ENCODE measurements at places on chromosomes 4 and X. TPM values are rescaled to one million over a fixed set of nuclear protein-coding genes. Genes with fewer than 3 reads are reported as not detected.

GRCh38 chr4:185139736-185140135 lies 3.3 kb upstream of the SLC25A4 start:
- no peak for DNase-seq
- H3K27me3 ChIP-seq, result no peaks in the 10 kb centered on the region
- no peak overlapping the region for H3K27ac ChIP-seq
- no peak overlapping the region for H3K4me3 ChIP-seq
- H3K36me3 ChIP-seq, result no peaks in the 10 kb centered on the region
- peaks cover 8% of the 10 kb centered on the region for H3K4me1 ChIP-seq

GRCh38 chr4:17577665-17578481 lies 875 bp downstream of the LAP3 start:
- H3K4me3 ChIP-seq, result peak overlapping the region; percentile 87
- H3K4me1 ChIP-seq, result peaks cover 23% of the 10 kb centered on the region
- peaks cover 15% of the 10 kb centered on the region for H3K36me3 ChIP-seq
- H3K27ac ChIP-seq, result peak overlapping the region; percentile 95
- peak; percentile 13 for DNase-seq

DNA sequence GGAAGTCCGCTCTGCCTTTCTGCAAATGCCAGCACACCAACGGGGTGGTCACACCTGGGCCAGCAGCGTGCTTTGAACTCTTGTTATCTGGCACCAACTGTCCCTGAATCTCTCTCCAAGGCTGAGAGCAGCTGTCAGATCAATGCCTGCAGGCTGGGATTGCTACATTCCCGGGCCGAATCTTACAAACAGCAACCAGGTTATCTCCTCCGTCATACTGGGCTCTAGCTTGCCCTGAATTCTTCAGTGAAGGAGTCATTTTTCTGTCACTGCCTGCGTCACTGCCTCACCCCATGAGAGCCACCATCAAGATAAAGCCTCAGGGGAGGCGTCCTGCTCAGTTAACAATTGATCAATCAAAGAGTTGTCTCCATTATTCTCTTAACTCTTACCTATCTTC lies 329.4 kb upstream of the PPARGC1A start:
- H3K4me3 ChIP-seq, result no peak overlapping the region
- H3K27me3 ChIP-seq, result no peaks in the 10 kb centered on the region
- no peak for DNase-seq
- no peaks in the 10 kb centered on the region for H3K36me3 ChIP-seq
- no peak overlapping the region for H3K27ac ChIP-seq
- H3K4me1 ChIP-seq, result no peaks in the 10 kb centered on the region

DNA sequence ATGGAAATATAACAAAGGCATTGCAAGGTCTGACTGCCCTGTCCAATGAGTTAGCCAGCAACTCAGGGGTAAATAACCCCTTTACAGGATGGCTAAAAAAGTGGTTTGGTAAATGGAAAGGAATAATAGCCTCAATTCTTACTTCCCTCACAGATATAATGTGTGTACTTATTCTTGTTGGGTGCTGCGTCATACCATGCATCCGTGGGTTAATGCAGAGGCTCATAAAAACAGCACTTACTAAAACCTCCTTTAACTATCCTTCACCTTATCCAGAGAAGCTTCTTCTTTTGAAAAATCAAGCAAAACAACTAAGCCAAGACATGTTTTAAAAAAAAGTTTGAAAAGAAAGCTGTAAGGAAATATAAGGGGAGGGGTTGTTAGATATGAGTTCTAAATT lies 301.0 kb downstream of the PAPSS1 start:
- no peaks in the 10 kb centered on the region for H3K36me3 ChIP-seq
- no peaks in the 10 kb centered on the region for H3K4me1 ChIP-seq
- DNase-seq, result no peak
- H3K4me3 ChIP-seq, result no peak overlapping the region

- H3K27ac ChIP-seq, result no peak overlapping the region
- H3K4me3 ChIP-seq, result no peak overlapping the region
- no peaks in the 10 kb centered on the region for H3K27me3 ChIP-seq
- DNase-seq, result no peak
- no peaks in the 10 kb centered on the region for H3K36me3 ChIP-seq
Observed at GRCh38 chr4:31674313-31674947, 954.3 kb downstream of the PCDH7 start.

GRCh38 chr4:105374071-105374470 lies 99.8 kb downstream of the PPA2 start:
- no peaks in the 10 kb centered on the region for H3K36me3 ChIP-seq
- no peaks in the 10 kb centered on the region for H3K4me1 ChIP-seq
- H3K4me3 ChIP-seq, result no peak overlapping the region
- H3K27ac ChIP-seq, result no peak overlapping the region

GRCh38 chr4:125013891-125014290 lies 300.9 kb upstream of the FAT4 start:
- H3K36me3 ChIP-seq, result no peaks in the 10 kb centered on the region
- DNase-seq, result no peak
- no peaks in the 10 kb centered on the region for H3K4me1 ChIP-seq
- no peaks in the 10 kb centered on the region for H3K27me3 ChIP-seq
- H3K27ac ChIP-seq, result no peak overlapping the region

DNA sequence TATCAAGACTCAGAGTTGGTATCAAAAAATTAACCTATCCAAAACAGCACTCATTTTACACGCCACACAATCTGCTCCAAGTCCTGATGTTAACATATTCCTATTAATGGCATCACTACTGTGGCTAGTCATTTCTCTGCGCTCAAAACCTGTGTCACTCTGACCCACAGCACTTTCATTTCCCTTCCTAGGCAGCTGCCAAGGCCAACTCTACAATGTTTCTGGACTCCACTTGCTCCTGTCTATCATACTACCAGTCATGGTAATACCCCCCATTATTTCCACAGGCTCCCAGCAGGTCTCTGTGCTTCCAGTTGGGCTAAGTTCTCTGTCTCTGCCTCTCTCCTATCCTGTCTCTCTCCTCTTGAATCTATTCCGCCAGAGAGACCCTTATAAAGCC lies 323.6 kb downstream of the NR3C2 start:
- no peak overlapping the region for H3K27ac ChIP-seq
- H3K27me3 ChIP-seq, result no peaks in the 10 kb centered on the region
- no peaks in the 10 kb centered on the region for H3K4me1 ChIP-seq

- no peak overlapping the region for H3K27ac ChIP-seq
- DNase-seq, result no peak
- no peaks in the 10 kb centered on the region for H3K4me1 ChIP-seq
- H3K4me3 ChIP-seq, result no peak overlapping the region
Observed at GRCh38 chr4:113442826-113443225, 318.7 kb downstream of the CAMK2D start.

- H3K4me3 ChIP-seq, result no peak overlapping the region
- H3K27me3 ChIP-seq, result no peaks in the 10 kb centered on the region
- no peaks in the 10 kb centered on the region for H3K36me3 ChIP-seq
- H3K27ac ChIP-seq, result no peak overlapping the region
- no peak for DNase-seq
Observed at GRCh38 chr4:48445704-48446103, 37.4 kb upstream of the SLC10A4 start.

GRCh38 chr4:100519205-100519604 lies 1.4 kb upstream of the EMCN start:
- H3K36me3 ChIP-seq, result no peaks in the 10 kb centered on the region
- no peaks in the 10 kb centered on the region for H3K4me1 ChIP-seq
- no peak overlapping the region for H3K27ac ChIP-seq
- no peaks in the 10 kb centered on the region for H3K27me3 ChIP-seq
- no peak for DNase-seq

The BMPR1B gene
- total RNA-seq, result not detected

The MAGEA8 gene
- total RNA-seq, result not detected

The PPBP gene
- total RNA-seq, result not detected

The BCORL1 gene
- total RNA-seq, result 12.1 TPM

The MAGEH1 gene
- total RNA-seq, result 16.7 TPM

The CENPVL3 gene
- not detected for total RNA-seq

The STK32B gene
- total RNA-seq, result not detected

The PABPC5 gene
- not detected for total RNA-seq

The GLRA2 gene
- not detected for total RNA-seq

The MTM1 gene
- total RNA-seq, result 16.6 TPM

All from CD8-positive, alpha-beta memory T cell (primary cell).